ENCODE measurements at places on chromosomes 1 and 21. TPM values are rescaled to one million over a fixed set of nuclear protein-coding genes. Genes with fewer than 3 reads are reported as not detected.

PDZK1 gene
- total RNA-seq: not detected

LCE2B gene
- total RNA-seq: not detected

ATAD3B gene
- 14.2 TPM for total RNA-seq

DNA sequence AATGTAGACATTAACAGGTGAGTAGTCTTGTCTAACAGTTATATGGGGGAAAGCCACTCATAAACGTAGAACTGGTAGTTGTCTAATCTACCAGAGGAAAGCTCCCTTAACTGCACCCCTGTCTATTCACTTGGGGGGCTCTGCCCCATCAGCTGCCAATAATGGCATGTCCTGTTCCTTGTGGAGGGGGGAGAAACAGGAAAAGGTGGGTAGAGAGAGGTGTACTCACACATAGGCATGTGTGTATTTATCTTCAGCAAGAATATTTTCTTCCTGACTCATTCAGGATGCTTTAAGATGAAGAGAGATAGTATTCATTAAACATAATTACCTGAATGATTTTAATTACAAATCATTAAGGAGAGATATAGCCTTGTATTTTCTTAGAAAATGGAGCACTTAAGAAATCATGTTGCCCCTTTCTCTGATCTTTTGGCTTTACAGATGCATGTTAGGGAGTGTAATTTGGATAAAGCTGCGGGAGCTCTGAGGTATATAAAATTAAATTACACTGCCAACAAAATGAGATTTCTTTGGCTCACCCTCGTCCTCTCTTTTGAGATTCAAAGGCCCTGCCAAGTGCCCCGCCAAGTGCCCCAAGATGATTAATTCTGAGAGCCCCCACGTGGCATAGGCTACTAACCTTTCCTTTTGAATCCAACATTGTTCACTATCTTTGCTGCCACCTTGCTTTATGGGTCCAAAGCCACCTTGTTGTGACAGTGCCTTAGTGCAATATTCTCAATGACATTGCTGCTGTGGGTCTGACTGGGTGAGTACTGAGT lies 286.3 kb upstream of the LYPLAL1 start:
- no peak for DNase-seq

RASAL2 gene
- 57.5 TPM for total RNA-seq

CD101 gene
- not detected for total RNA-seq

Measured in ascending aorta (tissue), 2 donors.